GM23338 (cell line): ENCODE measurements at places on chromosomes 7 and 10.

GRCh38 chr7:8040768-8041369, 72.3 kb downstream of the GLCCI1 start:
- no peak for DNase-seq

- DNase-seq: no peak
Measured at GRCh38 chr7:138962561-138963270, 18.5 kb downstream of the KIAA1549 start.

GRCh38 chr7:131538813-131539179, 17.6 kb downstream of the PODXL start:
- DNase-seq: no peak

DNA sequence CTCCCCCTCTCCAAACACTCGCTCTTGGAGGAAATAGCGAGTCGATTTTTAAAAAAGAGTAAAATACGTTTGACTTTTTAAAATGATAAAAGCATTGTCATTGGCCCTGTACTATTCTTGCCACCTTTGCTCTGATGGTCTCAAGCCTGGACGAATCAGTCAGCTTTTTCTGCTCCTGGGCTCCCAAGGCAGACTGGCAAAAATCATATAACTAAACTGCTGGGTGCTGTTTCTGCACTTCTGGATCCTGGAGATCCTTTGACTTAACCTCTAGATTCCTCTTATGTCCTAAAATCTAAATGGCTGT, 1.8 kb downstream of the TPST1 start:
- no peak for DNase-seq
